ENCODE measurements at places on chromosomes 12 and 14.

DNA sequence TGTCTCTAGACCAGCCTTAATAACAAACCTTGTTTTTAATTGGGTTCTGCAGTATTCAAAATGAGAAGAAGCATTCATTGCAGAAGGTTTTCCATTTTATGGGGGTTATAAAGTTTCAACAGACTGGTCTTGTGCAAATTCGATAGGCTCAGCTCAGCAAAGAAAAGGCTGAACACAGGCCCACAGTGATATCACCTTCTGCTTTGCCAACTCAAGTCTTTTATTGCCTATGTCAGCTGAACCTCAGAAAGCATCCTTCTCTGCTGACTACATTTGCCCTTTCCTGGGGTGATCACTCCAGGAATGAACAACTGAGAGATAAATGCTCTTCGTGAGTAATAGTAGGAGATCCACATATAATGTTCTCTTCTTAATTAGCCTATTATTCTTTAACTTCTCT, 134.5 kb upstream of the CCDC175 start:
- no peak for DNase-seq

- DNase-seq: no peak
Measured at GRCh38 chr12:63989301-63989845, 144.9 kb downstream of the SRGAP1 start.

GRCh38 chr14:25552826-25553225, 502.9 kb upstream of the STXBP6 start:
- DNase-seq: no peak

DNA sequence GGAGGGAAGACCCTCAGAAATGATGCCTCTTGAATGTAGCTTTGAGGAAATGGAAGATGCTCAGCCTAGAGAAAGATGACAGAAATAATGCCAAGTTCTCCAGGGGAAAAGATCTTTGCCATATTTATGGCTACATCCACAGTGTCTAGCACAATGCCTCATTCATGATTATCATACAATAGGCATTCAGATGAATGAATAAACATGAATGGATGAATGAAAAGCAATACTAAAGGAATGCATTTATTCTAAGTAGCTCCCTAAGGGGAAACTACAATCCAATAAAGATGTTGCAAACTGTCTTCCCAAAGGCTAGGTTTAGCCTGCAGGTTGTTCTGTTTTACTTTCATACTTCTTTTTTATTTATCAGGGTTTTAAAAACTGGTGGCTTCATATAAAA, 12.0 kb downstream of the TMTC1 start:
- DNase-seq: no peak

DNA sequence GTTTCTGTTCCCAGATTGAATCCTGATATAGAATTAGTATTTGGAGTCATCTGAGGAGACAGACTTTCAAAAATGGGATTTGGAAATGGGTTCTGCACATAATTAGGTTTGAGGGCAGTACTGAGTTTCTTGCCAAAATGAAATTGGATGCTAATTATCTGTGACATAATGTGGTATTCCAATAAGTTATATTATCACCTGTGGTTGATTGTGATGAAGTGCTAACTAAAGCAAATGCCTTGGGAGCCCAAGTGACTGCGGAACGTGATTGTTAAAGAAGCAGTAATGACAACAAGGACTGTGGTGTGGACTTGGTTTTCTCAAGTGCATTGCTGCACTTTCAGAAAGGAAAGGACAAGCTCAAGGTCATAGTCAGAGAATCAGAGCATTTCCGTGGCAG, 337.0 kb downstream of the IPO8 start:
- no peak for DNase-seq

DNA sequence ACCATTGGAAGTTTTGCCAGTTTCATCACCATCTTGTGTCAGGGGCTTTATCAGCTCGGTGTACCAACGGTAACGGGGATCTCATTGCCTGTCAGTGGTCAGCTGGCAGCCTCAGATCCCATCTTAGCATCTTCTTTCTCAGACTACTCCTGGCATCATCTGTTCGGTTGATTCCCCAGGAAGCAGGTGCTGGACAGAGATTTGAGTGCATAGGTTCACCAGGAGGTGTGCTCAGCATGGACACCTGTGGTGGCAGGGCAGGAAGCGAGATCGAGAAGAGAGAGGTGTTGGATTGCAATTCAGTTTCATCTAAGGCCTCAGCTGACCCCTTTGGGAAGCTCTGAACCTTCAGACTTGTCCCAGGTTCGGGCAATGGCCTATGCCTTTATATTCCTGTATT, 76.0 kb downstream of the C12orf75 start:
- DNase-seq: no peak

DNA sequence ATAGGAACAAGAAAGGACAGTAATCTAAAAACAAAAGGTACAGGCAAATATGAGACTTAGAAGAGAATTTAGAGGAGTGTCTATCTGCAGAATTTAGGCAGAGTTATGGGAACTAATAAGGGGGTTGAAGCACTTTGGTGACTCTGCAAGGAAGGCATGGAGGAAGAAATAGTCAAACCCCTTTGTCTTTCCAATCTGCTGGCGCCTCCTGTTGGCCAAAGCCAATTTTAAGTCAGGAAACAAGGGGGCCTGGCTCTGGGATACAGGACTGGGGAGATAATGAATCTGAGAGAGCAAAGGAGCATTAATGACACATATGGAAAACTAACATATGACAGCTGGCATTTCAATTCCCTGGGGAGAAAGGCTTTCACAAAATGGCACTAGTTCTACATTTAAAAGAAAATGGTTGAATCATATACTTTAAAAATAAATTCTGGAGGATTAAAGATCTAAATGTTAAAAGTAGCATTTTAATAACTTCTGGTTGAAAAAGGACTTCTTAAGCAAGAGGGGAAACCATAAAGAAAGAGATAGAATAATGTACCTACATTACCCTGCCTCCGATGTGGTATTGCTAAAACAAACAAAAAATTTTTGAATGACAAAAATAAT, 48.5 kb upstream of the CSRP2 start:
- no peak for DNase-seq

DNA sequence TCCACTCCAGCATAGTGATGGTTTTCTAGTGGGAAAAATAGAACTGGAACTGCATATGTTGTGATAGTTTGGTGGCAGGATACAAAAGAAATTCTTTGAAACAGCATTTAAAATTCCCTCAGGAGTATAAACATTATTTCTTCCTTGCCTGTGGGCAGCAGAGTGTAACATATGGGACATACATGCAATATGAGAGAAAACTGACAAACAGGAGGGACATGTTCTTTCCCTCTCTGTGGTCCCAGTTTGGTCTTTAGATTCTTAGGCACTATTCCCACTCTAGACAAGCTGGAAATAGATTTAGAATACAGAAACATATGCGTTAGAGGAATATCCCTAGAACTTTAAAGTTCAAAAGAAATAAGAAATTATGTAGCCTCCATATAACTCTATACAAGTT, 68.0 kb downstream of the MGAT4C start:
- no peak for DNase-seq

DNA sequence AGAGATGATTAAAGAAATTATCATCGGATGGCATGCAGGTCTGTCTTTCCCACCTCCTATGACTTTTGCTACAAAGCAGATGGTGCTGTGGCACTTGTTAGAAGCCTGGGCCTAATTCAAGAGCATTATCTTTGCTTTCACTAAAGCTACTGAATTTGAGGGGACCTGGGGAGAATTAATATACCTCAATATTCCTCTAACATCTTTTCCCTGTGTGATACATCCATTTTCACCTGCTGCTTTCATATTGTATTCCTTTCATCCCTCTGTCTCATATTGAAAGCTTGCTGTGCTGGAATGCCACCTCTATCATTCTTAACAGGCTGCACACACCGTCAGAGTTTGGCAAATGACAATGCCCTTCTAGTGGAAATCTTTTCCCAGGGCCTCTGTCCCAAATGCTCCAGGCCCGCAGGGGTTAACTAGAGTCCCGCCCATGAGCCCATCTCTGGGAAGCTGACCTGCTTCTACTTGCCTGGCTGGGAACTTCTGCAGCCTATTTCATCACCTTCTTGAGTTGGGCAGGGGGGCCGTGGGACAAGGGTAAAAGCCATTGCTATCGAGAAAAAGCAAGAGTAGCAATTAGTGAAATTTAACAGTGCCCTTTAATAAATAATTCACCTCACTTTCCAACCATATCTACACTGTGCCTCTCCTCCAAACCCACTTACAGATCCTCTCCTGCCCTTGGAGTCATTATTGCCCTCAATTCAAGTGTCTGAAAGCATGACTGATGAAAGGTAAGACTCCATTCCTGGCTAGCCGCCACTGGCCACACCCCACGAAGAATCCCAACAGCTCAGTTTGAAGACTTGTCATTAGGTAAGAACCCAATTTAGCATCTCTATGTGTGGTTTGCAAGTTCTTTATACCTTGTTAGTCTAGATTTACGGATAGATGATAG, 126.7 kb upstream of the BTG1 start:
- DNase-seq: no peak

DNA sequence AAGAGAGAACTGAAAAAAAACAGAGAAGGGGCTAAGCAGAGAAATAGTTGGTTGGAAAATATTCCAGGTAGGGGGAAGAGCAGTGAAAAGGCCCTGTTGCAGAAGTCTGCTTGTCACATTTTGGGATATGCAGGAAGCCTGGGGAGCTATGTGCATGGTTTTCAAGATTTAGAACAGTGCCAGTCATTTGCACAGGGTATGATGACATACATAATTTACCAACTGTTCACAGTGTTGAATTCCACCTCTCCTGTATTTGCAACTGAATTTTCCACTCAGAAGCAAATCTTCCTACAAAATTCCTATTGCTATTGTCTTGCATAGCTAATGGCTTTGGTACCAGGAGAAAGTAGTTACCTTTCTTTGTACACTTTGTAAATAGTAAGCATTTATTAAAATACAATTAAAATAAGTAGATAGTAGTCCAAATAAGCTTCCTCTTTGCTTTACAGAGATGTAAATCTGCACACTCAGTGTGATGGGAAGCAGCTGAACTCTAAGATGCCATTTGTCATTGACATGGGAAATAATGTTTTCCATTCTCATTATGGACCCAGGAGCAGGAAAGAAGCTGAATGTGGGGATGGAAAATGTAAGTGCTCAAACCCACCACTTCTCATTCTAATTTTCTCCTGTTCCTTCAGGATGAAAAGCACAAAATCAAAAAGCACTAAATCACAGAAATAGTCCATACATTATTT, 177.4 kb downstream of the BTG1 start:
- DNase-seq: no peak

DNA sequence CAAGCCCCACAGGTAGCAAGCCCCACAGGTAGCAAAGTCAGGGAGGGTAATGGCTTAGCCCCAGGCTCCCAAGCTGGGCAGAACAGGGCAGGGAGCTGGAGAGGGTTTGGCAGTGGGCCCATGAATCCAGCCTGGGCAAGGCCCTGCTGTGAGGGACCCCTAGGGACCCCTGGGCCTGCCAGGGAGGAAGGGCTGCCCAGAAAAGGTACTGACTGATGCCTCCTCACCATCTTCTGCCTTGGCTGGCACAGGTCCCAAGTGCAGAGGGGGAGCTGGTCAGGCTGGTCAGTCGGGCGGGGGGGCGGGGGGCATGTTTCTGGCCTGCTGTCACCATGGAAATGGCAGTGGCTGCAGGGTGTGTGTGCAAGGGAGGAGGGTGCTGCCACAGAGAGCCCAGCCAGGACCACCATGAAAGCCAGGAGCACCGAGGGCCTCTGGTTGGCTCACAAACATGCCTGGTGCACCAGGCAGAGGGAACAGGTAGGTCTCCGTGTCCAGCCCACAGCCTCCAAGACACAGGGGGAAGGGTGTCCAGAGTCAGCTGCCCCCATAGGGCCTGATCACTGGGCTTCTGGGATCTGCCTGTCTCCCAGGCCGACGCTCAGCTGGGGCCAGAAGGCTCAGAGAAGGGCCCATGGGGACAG, 1.5 kb upstream of the CRIP2 start:
- no peak for DNase-seq

DNA sequence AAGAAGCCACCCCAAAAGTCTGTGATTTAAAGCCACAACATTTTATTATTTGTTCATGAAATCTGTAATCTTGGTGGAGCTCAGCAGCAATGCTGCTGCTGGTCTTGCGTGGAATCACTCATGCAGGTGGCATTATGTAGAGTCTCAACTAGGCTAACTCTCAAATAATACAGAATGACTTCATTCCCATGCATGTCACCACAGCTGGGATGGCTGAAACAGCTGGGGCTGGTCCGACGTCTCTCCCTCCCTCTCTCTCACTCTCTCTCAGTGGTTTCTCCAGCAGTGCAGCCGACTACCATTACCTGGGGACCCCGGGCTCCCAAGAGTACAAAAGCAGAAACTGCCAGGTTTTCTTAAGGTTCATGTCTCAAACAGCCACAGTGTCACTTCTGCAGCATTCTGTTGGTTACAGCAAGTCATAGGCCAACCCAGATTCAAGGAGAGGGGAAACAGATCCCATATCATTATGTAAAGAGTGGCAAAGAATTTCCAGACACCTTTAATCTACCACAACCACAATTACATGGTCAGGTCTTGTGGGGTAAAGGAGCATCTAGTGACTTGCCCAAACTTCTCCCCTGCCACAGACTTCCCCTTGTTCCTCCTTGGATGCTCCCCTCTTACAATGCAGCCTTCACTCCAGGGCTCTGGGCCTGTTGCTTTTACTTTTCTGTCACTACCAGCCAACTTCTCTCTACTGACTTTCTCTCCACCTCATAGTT, 192.0 kb upstream of the HMGA2 start:
- no peak for DNase-seq

GRCh38 chr14:78383060-78383459, 212.9 kb downstream of the NRXN3 start:
- DNase-seq: no peak

Data from CD4-positive, alpha-beta T cell treated with Interleukin-12 subunit alpha and Interleukin-12 subunit beta, for 1 hour (primary cell).